ENCODE measurements at places on chromosomes 7 and 10.

DNA sequence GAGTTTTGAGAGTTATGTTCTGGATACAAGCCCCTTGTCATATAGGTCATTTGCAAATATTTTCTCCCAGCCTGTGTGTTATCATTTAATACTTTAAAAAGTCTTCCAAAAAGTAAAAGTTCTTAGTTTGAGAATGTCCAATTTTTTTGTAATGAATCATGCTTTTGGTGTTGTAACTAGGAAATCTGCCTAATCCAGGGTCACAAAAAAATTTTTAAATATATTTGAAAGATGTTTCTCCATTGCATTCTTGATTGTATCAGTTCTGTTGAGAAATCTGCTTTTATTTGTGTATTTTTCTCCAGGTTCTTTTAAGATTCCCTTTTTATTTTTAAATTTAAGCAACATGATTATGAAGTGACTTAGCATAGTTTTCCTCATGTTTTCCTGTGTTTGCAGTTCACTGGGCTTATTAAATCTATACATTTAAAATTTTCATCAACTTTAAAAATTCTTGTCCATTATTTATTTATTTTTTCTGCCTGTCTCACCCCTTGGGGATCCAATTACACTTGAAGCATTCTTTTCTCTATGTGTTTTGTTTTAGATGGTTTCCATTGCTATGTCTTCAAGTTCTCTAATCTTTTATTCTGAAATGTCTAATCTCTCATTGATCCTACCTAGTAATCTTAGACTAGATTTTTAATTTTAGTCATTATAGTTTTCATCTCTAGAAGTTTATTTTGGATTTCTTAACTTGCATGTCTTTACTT lies 47.0 kb downstream of the CCDC71L start:
- DNase-seq: peak; percentile 61

GRCh38 chr10:3869036-3869435 lies 84.0 kb upstream of the KLF6 start:
- DNase-seq: no peak

- DNase-seq: no peak
These were observed 582.8 kb upstream of the NRP1 start for GRCh38 chr10:33917069-33917780.

- peak; percentile 55 for DNase-seq
These were observed 122.6 kb downstream of the MICU1 start for GRCh38 chr10:72503241-72503640.

- no peak for DNase-seq
These were observed 34.3 kb downstream of the HTRA1 start for GRCh38 chr10:122495406-122496340.

DNA sequence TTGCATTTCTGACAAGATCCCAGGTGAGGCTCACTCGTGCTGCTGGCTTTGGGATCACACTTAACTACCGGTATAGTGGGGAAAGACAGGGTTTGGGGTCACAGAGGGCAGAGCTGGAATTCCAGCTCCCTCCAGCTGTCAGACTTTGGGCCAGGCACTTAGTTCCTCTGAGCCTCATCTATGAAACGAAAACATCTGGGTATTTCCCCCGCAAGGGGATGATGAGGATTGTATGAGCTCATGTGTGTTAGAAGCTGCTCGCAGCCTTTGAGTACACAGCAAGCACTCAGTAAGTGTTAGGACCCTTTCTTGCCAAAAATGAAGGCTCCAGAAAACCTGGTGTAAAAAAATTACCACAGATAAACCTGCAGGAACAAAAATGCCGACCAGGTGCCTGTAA lies 66.1 kb downstream of the PRPF18 start:
- no peak for DNase-seq

GRCh38 chr7:91325726-91326125 lies 61.5 kb downstream of the FZD1 start:
- no peak for DNase-seq

- no peak for DNase-seq
These were observed 257.3 kb upstream of the AKR1E2 start for GRCh38 chr10:4568731-4569130.

- DNase-seq: peak; percentile 87
These were observed 457.6 kb downstream of the SEMA3D start for GRCh38 chr7:84729284-84729683.

DNA sequence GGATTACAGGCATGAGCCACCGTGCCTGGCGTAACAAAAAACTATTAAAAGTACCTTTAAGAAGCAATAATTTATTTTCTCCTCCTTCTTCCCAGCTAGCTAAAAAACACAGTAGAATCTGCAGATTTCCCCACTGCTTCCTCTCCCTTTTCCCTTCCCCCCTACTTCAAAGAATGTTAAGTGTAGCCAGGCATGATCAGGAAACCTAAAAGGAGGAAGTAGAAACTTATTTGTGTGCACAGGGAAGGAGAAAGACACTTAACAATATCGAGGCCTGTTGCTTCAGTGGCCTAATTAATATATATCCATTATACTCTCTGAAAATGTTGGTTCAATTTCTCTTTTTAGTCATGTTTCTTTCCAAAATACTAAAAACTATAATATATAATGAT lies 127.7 kb downstream of the NRBF2 start:
- no peak for DNase-seq

DNA sequence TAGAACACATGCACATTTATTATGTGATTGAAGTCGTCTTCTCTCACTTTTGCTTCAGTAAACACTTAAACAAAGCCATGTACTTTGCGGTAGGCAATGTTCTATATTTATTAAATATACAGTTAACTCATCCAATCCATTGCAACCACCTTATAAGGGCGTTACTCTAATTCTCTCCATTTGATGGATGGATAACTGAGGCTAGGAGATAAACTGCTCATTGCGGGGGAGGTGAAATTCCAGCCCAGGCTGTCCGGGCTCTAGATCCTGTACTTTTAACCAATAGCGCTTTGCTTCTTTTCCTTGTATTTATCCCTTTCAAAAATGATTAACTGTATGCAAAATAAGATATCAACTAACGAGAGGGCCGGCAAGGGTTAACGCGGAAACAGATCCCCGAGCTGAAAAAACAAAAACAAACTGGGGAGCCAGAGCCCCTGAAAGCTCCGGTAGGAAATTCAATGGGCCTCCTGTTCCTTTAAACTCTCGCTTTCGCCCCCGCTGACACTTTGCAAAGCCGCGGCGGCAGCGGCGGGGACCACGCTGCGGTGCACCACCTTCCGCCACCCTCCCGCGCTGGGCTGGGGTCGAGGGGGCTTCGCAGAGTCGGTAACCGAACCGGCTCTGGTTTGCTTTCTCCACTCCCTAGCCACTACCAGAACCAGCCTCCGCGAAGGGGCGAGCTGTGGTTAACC lies 1.0 kb upstream of the PLXDC2 start:
- no peak for DNase-seq

DNA sequence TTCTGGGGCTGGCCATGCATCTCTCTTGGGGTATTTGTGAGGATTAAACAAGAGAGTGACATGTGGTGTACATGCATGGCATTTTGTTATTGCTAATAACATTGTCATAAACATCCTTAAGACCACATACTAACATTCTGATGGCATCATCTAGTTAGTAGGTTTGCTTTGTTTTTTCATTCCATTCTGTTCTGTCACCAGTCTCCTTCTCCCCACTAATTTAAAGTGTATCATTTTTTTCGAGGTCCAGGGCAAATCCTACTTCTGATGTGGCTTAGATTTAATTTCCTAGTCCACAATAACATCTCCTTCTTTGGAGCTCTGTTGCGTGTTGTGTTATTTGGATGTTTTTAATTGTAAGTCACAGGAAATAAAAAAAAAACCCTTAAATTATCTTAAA lies 248.1 kb downstream of the LRMDA start:
- DNase-seq: no peak

GRCh38 chr7:158549616-158550393 lies 37.8 kb downstream of the PTPRN2 start:
- DNase-seq: no peak

DNA sequence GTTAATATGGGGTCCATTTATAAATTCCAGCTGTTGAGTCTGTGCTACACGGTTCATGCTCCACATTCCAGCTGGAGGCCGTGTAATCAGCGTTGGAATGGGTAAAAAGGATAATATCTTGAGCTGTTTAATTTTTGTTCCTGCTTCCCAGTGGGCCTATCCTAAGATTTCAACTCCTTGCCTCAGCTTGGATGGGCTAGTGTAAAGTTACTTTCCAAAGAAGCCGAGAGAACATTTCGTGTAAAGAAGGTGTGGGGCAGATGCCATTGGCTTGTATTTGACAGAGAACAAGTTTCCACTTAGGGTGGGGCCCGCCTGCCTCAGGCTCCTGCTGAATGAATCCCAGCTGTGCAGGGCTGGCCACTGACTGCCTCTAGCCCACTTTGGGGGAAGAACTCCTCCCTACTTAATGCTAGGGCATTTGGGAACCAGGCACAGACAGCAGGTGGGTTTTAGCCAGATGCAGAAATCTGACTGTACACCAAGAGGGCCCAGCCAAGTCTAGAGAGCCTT lies 125.9 kb upstream of the LYZL2 start:
- DNase-seq: no peak

DNA sequence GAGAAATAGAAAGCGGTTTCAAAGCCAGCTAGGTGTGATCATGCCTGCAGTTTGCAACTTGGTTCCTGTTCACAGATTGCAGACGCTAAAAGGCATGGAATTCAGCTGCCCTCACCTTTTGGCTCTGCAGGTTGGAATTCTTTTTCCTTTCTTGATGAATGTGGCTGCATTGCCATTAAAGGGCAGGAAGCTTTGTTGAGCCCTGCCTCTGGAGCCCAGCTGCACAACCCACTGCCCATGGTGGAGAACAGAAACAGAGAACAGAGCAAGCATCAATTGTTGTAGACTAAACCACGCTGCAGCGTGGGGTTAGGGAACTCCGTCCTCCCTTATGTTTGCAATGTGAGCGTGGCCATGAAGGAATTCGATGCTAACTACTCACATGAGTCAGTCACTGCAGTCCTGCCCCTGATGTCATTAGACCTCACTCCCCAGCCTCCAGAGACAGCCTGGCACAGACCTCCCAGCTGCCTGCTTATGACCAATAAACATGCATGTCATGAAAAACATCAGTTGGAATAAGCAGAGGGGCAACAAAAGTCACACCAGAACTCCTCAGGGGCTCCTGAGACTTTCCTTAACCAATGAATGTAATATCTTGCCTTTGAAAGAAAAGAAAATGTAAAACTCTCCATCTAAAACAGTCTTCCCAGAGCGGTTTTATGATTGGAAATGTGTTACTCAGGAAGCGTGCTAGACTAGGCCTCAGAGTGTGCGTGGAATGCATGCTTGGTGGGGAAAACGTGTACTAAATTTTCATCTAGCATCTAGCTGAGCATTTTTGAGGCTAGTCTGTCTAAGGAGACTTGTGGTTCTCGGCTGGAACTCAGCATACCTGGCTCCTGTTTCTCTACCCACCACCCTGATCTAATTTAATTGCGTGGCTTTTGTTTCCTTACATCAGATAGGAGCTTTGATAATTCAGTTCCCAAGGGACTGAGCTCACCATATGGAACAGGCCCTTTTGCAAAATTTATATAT lies 232.2 kb downstream of the KIAA1217 start:
- peak; percentile 51 for DNase-seq

- DNase-seq: no peak
These were observed 110.1 kb downstream of the CCNY start for GRCh38 chr10:35446439-35446838.

GRCh38 chr10:78550090-78550489 lies 516.4 kb downstream of the RPS24 start:
- no peak for DNase-seq

GRCh38 chr7:122864838-122865237 lies 21.4 kb downstream of the CADPS2 start:
- no peak for DNase-seq

- DNase-seq: no peak
These were observed 12.2 kb downstream of the ZNF488 start for GRCh38 chr10:47371629-47372485.

- DNase-seq: no peak
These were observed 37.0 kb downstream of the GSDME start for GRCh38 chr7:24720283-24720682.

DNA sequence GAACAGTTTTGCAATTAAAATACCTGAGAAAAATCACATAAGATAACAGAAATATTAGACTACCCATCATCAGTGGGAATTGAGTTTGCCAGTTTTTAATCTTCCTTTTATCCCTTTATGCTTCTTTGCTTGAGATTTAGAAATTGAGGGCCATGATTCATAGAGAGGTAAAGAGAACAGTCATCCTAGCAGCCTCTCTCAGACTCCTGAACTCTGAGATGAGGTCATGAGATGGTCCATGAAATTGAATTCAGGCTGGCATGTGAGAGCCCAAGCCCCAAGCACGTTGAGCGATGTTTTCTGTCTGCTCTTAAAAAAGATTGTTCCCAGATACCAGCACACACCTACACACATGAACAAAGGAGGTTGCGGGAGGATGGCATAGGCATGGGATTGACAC lies 91.1 kb downstream of the CREB5 start:
- DNase-seq: no peak

DNA sequence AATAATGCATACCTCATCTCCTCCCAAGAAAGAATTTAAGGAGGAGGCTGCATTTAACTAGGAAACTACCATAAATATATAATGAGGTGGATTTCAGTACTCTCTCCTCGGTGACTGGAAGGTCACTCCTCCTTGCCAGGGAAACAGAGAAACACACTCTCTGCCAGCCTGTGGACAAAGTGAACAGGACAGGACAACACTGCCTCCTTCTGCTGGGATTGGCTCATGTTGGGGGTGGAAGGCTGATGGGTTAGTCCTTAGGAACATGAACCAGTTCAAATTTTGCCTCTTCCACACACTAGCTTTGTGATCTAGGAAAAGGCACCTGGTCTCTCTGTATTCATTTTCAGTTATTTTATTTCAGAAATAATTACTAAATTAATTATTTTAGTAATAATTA lies 50.6 kb upstream of the STEAP4 start:
- DNase-seq: no peak

DNA sequence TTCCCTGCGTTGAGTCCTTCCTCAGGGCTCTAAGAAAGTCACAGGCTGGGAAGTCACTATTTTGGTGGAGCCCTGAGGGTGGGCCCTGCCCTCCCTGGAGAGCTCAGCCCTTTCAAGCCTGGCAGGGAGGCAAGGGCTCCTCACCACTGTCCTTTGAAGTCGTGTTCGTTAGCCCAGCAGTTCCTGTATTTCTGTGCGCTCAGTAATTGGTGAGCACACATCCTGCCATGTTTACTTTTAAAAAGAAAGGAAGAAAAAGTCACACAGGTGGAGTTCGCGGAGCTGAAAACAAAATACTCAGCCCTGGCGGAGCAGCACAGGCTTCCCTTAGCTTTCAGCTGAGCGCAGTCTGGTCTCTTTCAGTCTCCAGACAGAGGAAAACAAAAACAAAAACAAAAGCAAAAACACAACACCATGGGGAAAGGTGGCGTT lies 37.1 kb downstream of the PRKCQ start:
- DNase-seq: no peak

- DNase-seq: no peak
These were observed 3.8 kb downstream of the PTER start for GRCh38 chr10:16440396-16441133.

DNA sequence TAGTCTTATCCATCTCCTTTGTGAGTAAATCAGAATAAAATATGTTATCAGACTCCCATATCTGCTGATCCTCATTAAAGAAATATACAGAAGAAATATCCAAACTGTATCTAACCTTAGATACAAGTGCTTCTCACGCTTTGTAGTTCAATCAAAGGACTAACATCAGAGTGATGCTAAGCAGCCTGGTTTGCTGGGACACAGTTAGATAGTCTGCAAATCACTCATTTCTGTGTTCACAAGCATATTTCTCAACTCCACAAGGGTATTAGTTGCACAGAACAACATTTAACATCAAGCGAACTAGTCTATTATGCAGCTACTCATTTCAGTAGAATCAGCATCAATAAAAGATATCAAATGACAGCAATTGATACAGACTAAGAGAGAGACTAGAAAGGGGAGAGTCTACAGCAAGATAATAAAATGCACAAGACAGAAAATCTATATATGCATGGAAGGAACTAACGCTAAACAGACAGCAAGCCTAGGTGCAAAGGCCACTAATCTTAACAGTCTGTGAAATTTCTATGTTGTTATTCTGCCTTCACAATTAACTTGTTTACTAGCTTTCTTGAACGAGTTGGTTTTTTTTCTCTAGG lies 30.0 kb downstream of the DNAJC12 start:
- no peak for DNase-seq
